MCF 10A (cell line): ENCODE measurements at places on chromosomes 5 and 9. TPM values are rescaled to one million over a fixed set of nuclear protein-coding genes. Genes with fewer than 3 reads are reported as not detected.

MARCHF11 gene
- total RNA-seq, result not detected in 2 replicates

MAST4 gene
- 26.5 and 26.8 TPM in 2 replicates for total RNA-seq

DMGDH gene
- 9.2 and 14.7 TPM in 2 replicates for total RNA-seq

XPA gene
- total RNA-seq, result 11.8 and 12.3 TPM in 2 replicates

KIF20A gene
- 19.0 and 30.6 TPM in 2 replicates for total RNA-seq

F2RL2 gene
- 0.17 and 0.28 TPM in 2 replicates for total RNA-seq

PDE8B gene
- 0.05 TPM in 1 of 2 replicates, not detected in the other for total RNA-seq

GRXCR2 gene
- total RNA-seq, result not detected in 2 replicates

GCNT4 gene
- total RNA-seq, result 1.4 and 1.8 TPM in 2 replicates

IRGM gene
- not detected in 2 replicates for total RNA-seq

NR5A1 gene
- total RNA-seq, result not detected in 2 replicates

IFNA2 gene
- total RNA-seq, result not detected in 2 replicates

GSN gene
- total RNA-seq, result 21.9 and 24.9 TPM in 2 replicates

MARCOL gene
- total RNA-seq, result not detected in 2 replicates

SPARC gene
- 17.4 and 32.6 TPM in 2 replicates for total RNA-seq

HMMR gene
- 29.3 and 43.5 TPM in 2 replicates for total RNA-seq

RLN2 gene
- not detected in 2 replicates for total RNA-seq

GAPVD1 gene
- 46.2 and 53.9 TPM in 2 replicates for total RNA-seq

DCTN3 gene
- total RNA-seq, result 88.5 and 92.4 TPM in 2 replicates

ANKRD18B gene
- total RNA-seq, result 12.5 and 13.0 TPM in 2 replicates

KIF4B gene
- not detected in 2 replicates for total RNA-seq

ANKRD55 gene
- total RNA-seq, result not detected in 2 replicates

CA9 gene
- not detected in 2 replicates for total RNA-seq

MED27 gene
- total RNA-seq, result 34.3 and 41.9 TPM in 2 replicates

GRIA1 gene
- not detected in 2 replicates for total RNA-seq

FIBCD1 gene
- total RNA-seq, result 1.6 and 2.8 TPM in 2 replicates

SPATA31D4 gene
- total RNA-seq, result not detected in 2 replicates

TIGD6 gene
- total RNA-seq, result 9.0 and 10.6 TPM in 2 replicates

UCK1 gene
- total RNA-seq, result 20.0 and 22.7 TPM in 2 replicates

F12 gene
- 13.6 and 16.5 TPM in 2 replicates for total RNA-seq
